CD4-positive, alpha-beta memory T cell (primary cell): ENCODE measurements at places on chromosomes 16 and 17.

- H3K4me3 ChIP-seq = no peak overlapping the region
- H3K36me3 ChIP-seq = peaks cover 8% of the 10 kb centered on the region
- no peak overlapping the region for H3K27ac ChIP-seq
- peaks cover 3% of the 10 kb centered on the region for H3K4me1 ChIP-seq
These were observed 9.8 kb downstream of the KRT10 start for GRCh38 chr17:40812639-40813038.

- DNase-seq = no peak
- no peak overlapping the region for H3K27ac ChIP-seq
- peaks cover 46% of the 10 kb centered on the region for H3K36me3 ChIP-seq
- no peak overlapping the region for H3K4me3 ChIP-seq
- peaks cover 3% of the 10 kb centered on the region for H3K4me1 ChIP-seq
These were observed 40.1 kb downstream of the KLHDC4 start for GRCh38 chr16:87725596-87726235.

- no peak overlapping the region for H3K27ac ChIP-seq
- peaks cover 9% of the 10 kb centered on the region for H3K4me1 ChIP-seq
- peak; percentile 38 for DNase-seq
- no peaks in the 10 kb centered on the region for H3K36me3 ChIP-seq
- no peaks in the 10 kb centered on the region for H3K27me3 ChIP-seq
- no peak overlapping the region for H3K4me3 ChIP-seq
These were observed 15.8 kb upstream of the CAVIN1 start for GRCh38 chr17:42438600-42439567.

- peak overlapping the region; percentile 23 for H3K4me3 ChIP-seq
- no peak overlapping the region for H3K27ac ChIP-seq
- peak; percentile 14 for DNase-seq
- H3K27me3 ChIP-seq = peaks cover 38% of the 10 kb centered on the region
- no peaks in the 10 kb centered on the region for H3K36me3 ChIP-seq
These were observed 2.3 kb downstream of the NGFR start for GRCh38 chr17:49497148-49498028.

GRCh38 chr17:47278561-47278960 lies 24.9 kb downstream of the ITGB3 start:
- no peaks in the 10 kb centered on the region for H3K36me3 ChIP-seq
- H3K4me3 ChIP-seq = no peak overlapping the region
- no peaks in the 10 kb centered on the region for H3K27me3 ChIP-seq
- DNase-seq = no peak

- H3K27ac ChIP-seq = no peak overlapping the region
- H3K4me3 ChIP-seq = no peak overlapping the region
- H3K27me3 ChIP-seq = no peaks in the 10 kb centered on the region
- H3K36me3 ChIP-seq = no peaks in the 10 kb centered on the region
These were observed 55.7 kb downstream of the NT5M start for GRCh38 chr17:17358866-17359265.

DNA sequence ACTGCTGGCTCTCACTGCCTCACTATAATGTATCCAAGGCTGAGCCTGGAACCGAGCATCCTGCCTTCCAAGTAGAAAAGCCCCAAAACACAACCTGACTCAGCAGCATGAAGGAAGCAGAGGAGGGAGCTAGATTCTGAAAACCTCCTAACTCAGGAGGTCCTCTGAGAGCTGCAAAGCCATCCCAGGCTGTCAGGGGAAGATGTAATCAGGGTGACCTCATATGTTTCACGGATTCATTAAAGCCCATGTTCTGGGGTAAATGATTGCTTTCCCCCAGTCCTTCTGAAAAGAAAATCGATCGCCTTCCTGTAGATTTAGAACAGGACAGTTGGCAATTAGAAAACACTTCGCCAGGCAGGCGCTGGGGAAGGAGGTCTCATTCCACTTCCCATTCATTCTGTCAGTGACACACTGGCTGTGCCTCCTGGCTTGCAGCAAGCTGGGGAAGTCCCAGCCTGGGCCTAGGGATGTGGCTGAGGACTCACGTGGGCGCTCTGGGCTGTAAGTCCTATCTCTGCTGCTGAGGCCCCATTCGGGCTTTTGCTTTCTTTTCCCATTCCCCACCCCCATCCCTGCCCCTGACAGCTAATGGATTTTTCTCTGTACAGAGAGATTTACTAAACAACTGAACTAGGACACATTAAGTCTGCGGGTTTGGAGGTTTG lies 75.7 kb upstream of the TMEM132E start:
- peaks cover 5% of the 10 kb centered on the region for H3K27me3 ChIP-seq
- H3K27ac ChIP-seq = no peak overlapping the region
- no peak overlapping the region for H3K4me3 ChIP-seq
- no peak for DNase-seq
- H3K4me1 ChIP-seq = no peaks in the 10 kb centered on the region
- H3K36me3 ChIP-seq = no peaks in the 10 kb centered on the region

DNA sequence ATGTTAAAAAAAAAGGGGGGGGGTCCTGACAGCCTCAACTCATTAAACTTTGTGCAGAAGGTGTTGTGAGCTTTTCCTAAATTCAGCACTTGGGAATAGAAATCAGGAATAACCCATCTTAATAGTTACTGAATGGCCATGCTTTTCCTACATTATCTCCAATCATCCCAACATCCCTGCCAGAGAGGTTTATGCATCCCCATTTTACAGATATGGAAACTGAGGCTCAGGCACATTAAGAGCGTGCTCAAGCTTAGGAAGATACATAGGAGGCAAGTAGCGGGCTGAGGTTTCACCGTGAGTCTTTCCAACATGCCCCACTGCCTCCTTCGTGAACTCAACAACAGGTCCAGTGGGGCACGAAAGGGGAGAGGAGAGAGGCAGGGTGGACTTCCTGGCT lies 78.4 kb downstream of the C17orf67 start:
- no peaks in the 10 kb centered on the region for H3K27me3 ChIP-seq
- no peaks in the 10 kb centered on the region for H3K4me1 ChIP-seq
- H3K4me3 ChIP-seq = no peak overlapping the region
- H3K36me3 ChIP-seq = no peaks in the 10 kb centered on the region
- DNase-seq = no peak
- H3K27ac ChIP-seq = no peak overlapping the region

- no peaks in the 10 kb centered on the region for H3K27me3 ChIP-seq
- no peak overlapping the region for H3K27ac ChIP-seq
- H3K4me1 ChIP-seq = no peaks in the 10 kb centered on the region
- no peak overlapping the region for H3K4me3 ChIP-seq
These were observed 35.2 kb upstream of the HS3ST3A1 start for GRCh38 chr17:13636951-13637350.

- peaks cover 3% of the 10 kb centered on the region for H3K4me1 ChIP-seq
- peaks cover 8% of the 10 kb centered on the region for H3K36me3 ChIP-seq
- no peak overlapping the region for H3K4me3 ChIP-seq
- no peak for DNase-seq
These were observed 43.4 kb upstream of the RPH3AL start for GRCh38 chr17:395974-396373.

GRCh38 chr17:49895812-49896211 lies 47.9 kb upstream of the TAC4 start:
- no peak overlapping the region for H3K27ac ChIP-seq
- no peaks in the 10 kb centered on the region for H3K4me1 ChIP-seq
- no peak overlapping the region for H3K4me3 ChIP-seq
- no peaks in the 10 kb centered on the region for H3K36me3 ChIP-seq
- no peak for DNase-seq

- H3K36me3 ChIP-seq = no peaks in the 10 kb centered on the region
- peaks cover 6% of the 10 kb centered on the region for H3K4me1 ChIP-seq
- peaks cover 4% of the 10 kb centered on the region for H3K27me3 ChIP-seq
These were observed 8.2 kb upstream of the COL1A1 start for GRCh38 chr17:50209472-50210239.

- no peak overlapping the region for H3K4me3 ChIP-seq
- H3K4me1 ChIP-seq = no peaks in the 10 kb centered on the region
- no peak for DNase-seq
- no peaks in the 10 kb centered on the region for H3K36me3 ChIP-seq
- no peaks in the 10 kb centered on the region for H3K27me3 ChIP-seq
- H3K27ac ChIP-seq = no peak overlapping the region
These were observed 78.8 kb downstream of the BRIP1 start for GRCh38 chr17:61784510-61784909.

DNA sequence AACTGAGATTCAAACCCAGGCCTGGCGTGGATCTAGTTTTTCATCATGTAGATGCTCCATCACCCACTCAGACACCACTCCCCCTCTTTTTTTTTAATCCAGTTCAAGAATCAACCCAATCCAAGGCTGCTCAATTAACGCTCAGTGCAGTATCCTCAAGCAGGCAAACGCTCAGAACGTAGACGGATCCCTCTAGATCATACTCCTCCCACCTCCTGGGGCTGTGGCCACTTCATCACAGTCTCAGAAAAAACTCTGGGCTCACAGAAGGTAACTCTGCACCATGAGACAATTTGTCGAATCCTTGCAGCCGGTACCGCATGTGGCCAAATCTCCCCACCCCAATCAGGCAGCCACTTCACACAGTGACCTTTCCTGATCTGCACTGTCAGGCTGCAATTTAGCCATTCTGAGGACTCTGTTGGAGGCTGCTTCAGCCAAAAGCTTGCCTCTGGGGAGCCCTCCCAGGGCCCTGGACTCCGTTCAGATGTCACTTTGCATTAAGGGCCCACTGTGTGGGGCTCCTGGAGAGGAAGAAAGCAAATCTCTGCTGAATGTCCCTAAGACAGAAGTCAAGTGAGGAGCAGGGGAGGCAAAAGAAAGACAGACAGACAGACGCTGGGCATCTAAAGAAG lies 183.5 kb downstream of the XYLT1 start:
- no peak overlapping the region for H3K27ac ChIP-seq
- no peaks in the 10 kb centered on the region for H3K36me3 ChIP-seq
- H3K4me1 ChIP-seq = no peaks in the 10 kb centered on the region
- H3K27me3 ChIP-seq = no peaks in the 10 kb centered on the region
- H3K4me3 ChIP-seq = no peak overlapping the region

DNA sequence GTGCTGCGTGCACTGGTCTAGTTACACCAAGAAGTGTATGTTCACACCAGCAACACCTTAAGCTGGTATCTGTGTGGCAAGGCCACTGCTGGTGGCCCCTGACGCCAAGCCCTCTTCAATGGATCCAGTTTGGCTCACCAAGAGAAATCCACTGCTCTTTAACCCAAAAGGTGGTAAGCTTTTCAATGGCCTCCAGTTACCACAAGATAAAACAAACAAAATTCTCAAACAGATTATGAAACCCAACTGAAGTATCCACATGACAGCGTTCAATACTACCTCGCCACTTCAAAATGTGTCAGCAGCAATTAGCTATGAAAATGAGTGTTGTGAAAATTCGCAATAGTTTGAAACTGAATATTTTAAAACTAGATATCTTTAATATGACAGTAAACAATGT lies 96.5 kb upstream of the AKTIP start:
- no peak overlapping the region for H3K4me3 ChIP-seq
- no peak overlapping the region for H3K27ac ChIP-seq
- no peaks in the 10 kb centered on the region for H3K4me1 ChIP-seq
- no peaks in the 10 kb centered on the region for H3K27me3 ChIP-seq
- no peaks in the 10 kb centered on the region for H3K36me3 ChIP-seq

DNA sequence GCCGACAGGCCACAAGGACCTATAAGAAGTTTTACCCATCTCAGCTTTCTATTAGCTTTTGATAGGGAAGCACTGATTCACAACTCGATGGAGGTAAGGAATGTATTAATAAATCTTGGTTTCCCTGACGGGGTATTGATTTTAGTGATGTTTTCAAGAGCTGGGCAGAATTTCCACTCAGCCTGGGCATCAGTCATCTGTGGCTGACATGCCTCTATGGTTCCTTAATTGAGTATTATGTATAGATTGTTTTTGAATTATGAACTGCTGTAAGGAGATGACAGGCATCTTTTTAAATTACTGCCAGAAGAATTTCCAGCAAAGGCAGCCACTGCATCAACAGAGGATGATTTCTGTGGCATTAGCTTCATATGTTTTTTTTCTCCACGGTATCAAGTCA lies 128.6 kb downstream of the CPPED1 start:
- no peak for DNase-seq
- H3K4me1 ChIP-seq = peaks cover 5% of the 10 kb centered on the region
- no peaks in the 10 kb centered on the region for H3K27me3 ChIP-seq
- no peak overlapping the region for H3K4me3 ChIP-seq
- no peak overlapping the region for H3K27ac ChIP-seq
- H3K36me3 ChIP-seq = no peaks in the 10 kb centered on the region

- no peaks in the 10 kb centered on the region for H3K4me1 ChIP-seq
- no peaks in the 10 kb centered on the region for H3K36me3 ChIP-seq
- no peak overlapping the region for H3K4me3 ChIP-seq
- no peak for DNase-seq
- no peaks in the 10 kb centered on the region for H3K27me3 ChIP-seq
- H3K27ac ChIP-seq = no peak overlapping the region
These were observed 111.9 kb downstream of the GNAO1 start for GRCh38 chr16:56303066-56303715.

- no peak for DNase-seq
- no peaks in the 10 kb centered on the region for H3K36me3 ChIP-seq
- H3K4me3 ChIP-seq = no peak overlapping the region
These were observed 164.1 kb downstream of the HS3ST4 start for GRCh38 chr16:25855818-25856217.

DNA sequence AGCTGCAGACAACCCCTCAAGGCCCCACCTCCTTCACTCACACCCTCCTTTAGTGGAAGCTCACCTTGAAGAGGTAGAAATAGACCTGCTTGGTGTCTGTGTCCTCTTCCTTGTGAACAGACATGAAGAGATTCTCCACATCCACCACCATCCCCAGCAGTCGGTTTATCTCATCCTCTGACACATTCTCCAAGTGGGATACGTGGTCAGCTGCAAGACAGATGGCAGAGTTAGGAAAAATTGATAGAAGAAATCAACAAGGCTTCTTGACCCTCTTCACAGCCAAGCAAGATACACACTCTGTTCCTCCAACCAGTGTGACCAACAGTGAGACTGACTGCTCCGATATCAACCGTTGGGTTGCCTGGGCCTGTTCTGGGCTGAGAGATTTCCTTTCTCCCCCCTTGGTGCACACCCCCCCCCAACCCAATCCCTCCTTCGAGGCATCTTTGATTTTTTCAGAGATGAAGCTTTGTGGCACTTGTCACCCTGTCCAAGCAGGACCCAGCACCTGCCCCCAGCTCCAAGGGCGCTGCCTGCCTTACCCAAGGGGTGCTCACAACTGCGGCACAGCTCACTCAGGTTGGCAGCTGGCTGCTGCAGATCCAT lies 902 bp downstream of the KAT2A start:
- no peaks in the 10 kb centered on the region for H3K27me3 ChIP-seq
- peaks cover 2% of the 10 kb centered on the region for H3K36me3 ChIP-seq
- peak overlapping the region; percentile 49 for H3K27ac ChIP-seq
- no peak overlapping the region for H3K4me3 ChIP-seq

- no peaks in the 10 kb centered on the region for H3K36me3 ChIP-seq
- no peak overlapping the region for H3K27ac ChIP-seq
- H3K4me3 ChIP-seq = no peak overlapping the region
- no peak for DNase-seq
- no peaks in the 10 kb centered on the region for H3K4me1 ChIP-seq
- H3K27me3 ChIP-seq = no peaks in the 10 kb centered on the region
These were observed 441.1 kb upstream of the RBFOX1 start for GRCh38 chr16:6891496-6891895.

- H3K27ac ChIP-seq = no peak overlapping the region
- H3K4me3 ChIP-seq = no peak overlapping the region
- H3K36me3 ChIP-seq = no peaks in the 10 kb centered on the region
- DNase-seq = no peak
- peaks cover 47% of the 10 kb centered on the region for H3K4me1 ChIP-seq
- H3K27me3 ChIP-seq = peaks cover 26% of the 10 kb centered on the region
These were observed 1.9 kb upstream of the FGF11 start for GRCh38 chr17:7437369-7437863.
